ENCODE measurements at places on chromosomes 16 and 17.

DNA sequence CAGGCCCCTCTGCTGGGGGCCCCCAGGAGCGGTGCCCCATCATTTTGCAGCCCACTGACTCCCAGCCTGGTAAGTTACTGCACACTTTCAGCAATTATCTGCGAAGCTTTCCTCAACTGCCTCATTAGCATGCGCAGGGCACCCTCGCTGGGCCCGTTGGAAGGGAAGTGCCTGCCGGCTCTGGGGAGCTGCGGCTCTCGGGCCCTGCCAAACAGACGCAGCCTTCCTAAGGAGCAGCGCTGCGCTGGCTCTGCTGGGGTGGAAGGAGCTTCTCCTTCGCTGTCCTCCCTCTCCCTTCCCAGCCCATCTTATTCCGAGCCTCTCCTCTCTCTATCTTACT, 71.0 kb downstream of the RBBP6 start:
- peak; percentile 42 for DNase-seq

GRCh38 chr17:43665084-43665936, 3.6 kb upstream of the MEOX1 start:
- DNase-seq, result no peak

DNA sequence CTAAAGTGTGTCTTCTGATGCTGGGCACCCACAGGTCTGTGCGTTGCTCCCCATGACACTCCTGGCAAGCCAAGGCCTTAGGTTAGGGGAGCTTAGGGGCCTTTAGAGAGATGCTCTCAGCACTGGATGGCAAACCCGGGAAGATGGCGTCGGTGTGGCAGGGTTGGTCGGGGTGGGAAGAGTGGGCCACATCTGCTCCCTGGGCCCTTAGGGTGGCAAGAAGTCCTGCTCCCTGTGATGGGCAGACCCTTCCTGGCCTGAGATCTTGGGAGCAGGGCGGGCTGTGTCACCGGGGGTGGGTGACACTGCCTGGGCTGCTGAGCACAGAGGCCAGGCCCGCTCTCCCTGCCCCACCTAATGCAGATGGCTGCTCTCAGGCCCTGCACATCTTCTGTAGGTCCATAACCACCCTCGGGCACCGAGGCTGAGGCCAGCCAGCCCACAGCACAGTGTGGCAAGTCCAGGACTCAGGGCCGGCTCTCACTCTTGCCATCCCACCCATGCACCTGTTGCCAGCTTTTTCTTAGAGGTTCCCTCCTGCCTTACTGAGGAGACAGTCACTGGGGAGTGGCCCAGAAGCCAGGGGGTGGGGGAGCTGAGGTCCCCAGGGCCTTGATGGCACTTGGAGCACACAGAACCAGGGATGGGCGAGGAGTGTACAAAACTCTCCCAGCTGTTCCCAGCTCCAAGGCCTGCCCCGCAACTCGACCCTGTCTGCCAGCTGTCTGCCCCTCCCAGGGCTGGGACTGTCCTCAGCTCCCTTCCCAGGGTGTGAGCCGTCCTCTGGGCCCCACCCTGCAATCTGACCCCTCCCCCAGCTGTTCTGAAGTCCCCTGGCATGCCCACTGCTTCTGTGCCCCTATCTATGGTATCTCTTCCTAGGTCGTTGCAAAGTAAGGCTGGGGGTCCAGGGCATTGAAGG, 4.4 kb upstream of the MTSS2 start:
- no peak for DNase-seq

- DNase-seq, result no peak
Observed at GRCh38 chr17:45410144-45411091, 22.3 kb downstream of the ARHGAP27 start.

- DNase-seq, result no peak
Observed at GRCh38 chr17:64240741-64241347, 22.2 kb downstream of the TEX2 start.

DNA sequence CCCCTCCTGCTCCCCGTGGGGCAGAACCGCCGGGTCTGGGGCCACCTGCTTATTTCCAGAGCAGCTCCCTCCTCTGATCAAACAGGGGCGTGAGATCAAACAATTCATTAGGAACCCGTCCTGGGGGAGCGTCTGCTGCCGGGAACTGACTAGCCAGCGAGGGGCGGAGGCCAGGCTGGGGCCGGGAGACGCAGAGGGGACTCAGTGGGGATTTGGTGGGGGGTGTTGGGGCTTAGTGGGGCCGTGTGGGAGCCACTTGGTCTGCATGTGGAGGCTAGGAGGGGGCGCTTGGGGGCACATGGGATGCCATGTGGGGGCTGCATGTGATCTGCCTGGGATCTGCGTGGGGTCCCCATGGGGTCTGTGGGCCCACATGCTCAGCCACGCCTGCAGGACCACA, 20.5 kb upstream of the CACNA1H start:
- no peak for DNase-seq

DNA sequence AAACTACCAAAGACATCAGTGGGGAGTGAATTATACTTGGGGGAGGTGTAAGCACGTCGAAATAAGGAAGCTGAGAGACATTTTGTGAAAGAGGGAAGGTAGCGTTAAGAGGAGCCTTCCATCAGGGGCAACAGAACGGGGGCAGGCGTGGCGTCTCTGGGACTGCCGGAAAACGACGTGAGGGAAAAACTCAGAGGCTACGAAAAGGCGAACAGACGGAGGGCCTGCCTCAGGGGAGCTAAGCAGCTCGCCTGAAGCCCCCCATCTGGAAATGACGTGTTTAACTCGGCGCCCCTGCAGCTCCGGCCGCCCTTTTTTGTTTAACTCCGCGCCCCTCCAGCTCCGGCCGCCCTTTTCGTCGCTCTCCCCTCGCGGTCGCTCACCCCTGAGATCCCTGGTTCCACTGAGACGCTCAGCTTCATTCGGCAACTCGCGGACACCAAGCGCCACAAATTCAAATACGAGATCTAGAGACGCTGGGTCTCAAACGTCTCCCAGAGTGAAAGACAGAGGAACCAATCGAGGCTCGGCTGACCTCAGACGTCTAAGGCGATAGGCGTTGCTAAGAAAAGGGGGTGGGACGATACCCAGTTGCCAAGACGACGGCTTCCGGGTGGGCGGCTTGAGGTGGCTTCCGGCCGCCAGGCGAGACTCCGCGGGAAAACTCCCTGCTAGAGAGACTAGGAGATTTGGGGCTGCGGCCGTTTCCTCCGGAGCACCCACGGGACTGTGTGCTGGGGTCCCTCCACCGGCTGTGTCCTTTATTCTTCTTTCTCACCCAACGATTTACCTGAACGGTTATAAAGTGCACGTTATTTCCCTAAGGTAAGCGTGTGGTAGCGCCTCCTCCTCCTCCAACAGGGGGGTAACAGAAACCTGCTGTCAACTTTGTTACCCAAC, 383.2 kb downstream of the ZFHX3 start:
- DNase-seq, result peak; percentile 98

All from DMS153 (cell line).